Esophagus mucosa (tissue), 1 donor: ENCODE measurements at places on chromosomes 4 and X.

- ATAC-seq, result no peak
These were observed 631.1 kb upstream of the TENM3 start for GRCh38 chr4:181611946-181612600.

- peak; percentile 43 for ATAC-seq
These were observed 92.8 kb downstream of the AMELX start for GRCh38 chrX:11386001-11386523.

GRCh38 chr4:143701365-143701764 is 890 bp upstream of the FREM3 start:
- no peak for ATAC-seq

- ATAC-seq, result no peak
These were observed 216.0 kb upstream of the TAPT1 start for GRCh38 chr4:16442296-16442695.

DNA sequence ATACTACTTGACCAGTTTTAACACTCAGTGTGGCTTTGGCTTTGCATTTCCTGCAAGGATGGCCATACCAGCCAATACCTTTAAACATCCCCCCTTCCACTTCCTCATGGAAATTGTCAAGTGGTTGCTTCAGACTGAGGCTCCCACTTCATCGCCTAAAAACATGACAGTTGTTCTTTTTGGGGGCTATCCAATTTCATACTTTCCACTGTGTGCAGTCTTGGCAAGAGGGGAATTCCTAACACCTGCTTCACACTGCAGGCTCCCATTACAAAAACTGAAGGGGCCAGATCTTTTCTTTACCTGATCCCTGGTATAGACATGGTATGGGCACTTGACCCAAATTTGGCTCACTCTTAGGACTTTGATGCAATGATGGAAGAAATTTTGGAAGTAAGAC is 28.5 kb upstream of the TSR2 start:
- ATAC-seq, result no peak

DNA sequence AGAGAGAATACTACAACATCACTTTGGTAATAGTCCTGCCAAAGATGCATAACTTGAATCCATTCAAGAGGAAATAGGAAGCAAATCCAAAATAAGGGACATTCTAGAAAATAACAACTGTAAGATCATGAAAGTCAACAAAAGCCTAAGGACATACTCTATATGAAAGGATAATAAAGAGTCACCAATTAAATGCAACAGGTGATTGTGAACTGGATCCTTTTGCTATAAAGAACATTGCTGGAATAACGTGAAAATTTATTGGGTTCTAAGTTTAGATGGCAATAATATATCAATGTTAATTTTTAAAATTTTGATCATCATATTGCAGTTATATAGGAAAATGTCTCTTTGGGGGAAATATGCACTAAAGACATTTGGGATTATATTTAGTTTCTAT is 20.0 kb downstream of the BEX4 start:
- ATAC-seq, result no peak

DNA sequence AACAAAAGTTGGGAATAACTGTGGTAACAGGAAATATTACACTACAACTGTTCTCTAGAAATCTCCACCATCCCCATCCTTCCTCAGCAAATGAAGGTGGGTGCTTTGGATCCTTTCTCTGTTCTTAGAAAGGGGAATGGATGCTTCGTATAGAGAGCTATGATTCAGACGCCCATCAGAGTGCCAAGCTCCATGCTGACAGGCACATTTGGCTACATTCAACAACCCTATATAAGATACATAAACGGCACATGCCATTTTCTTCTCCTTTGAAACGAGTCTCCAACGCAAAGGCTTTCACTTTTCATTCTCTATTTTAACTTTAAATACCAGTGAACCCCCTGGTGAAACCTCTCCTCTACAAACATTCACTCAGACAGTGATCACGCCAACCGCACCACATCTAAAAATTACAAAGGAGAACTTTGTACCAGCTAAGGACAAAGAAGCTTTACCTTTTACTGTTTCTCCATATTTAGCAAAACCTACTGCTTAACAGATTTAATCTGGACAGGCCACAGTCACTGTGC is 172.5 kb downstream of the TSPAN5 start:
- ATAC-seq, result no peak

- ATAC-seq, result no peak
These were observed 402.8 kb upstream of the NWD2 start for GRCh38 chr4:36841583-36842326.

GRCh38 chrX:23503835-23504539 is 163.3 kb upstream of the PRDX4 start:
- peak; percentile 89 for ATAC-seq

DNA sequence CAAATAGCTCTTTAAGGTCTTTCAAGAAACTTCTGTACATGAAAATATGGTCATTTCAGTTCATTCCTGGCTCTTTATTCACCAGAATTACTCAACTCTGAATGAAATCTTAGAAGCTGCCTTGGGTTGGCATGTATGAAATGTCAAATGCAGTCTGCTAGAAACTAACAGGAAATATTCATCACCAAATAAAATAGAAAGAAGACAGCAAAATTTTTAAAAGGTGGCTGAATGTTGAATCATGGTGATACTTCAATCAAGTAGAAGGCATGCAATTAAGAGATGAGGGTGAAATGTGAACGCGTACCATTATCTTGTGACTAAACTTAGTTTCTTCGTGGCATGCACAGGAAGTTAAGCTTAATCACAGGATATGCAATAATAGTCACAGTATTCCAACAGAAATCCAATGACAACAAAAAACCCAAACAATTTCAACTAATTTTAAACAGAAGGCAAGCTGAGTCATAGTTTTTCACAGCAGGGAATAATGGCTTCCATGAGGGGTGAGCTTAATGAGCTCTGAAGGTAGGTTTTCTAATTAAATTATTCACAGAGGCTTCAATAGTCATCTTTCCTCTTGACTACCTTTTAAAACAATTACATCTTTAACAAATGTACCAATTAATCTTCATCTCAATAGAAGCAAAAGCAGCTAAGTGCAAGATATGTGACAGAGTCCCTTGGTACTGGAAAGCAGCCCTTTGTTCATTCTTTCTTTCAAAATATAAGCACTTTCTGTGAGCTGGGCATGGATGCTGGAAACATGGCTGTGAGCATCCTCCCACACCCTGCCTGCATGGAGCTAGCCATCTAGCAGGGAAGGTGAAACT is 44.5 kb downstream of the SCFD2 start:
- no peak for ATAC-seq

DNA sequence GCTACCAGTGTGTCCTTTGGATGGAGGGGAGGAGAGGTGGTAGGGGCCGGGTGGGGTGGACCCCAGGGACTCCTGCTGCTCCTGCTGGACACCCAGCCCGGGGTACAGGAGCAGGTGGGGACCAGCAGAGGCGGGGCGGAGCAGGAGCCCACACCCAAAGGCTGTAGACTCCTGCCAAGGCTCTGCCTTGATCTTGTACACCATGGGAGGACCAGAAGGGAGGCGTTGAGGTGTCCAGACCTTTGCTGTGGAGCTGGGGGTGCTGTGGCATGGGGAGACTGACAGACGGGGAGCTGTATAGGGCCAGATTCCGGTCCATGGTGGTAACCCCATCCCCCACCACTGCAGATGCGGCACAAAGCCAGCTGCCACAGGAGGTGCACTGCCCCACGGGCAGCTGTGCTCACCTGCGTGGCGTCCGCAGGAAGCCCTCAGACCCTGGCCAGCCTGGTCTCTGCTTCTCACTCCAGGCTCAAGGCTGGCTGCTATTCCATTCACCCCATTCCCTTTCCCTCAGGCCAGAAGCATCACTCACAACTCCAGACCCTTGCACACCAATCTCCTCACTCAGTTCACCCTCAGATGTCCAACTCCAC is 5.0 kb upstream of the SLC26A1 start:
- ATAC-seq, result no peak

- ATAC-seq, result no peak
These were observed 146.4 kb downstream of the FHIP1A start for GRCh38 chr4:151555151-151555945.

DNA sequence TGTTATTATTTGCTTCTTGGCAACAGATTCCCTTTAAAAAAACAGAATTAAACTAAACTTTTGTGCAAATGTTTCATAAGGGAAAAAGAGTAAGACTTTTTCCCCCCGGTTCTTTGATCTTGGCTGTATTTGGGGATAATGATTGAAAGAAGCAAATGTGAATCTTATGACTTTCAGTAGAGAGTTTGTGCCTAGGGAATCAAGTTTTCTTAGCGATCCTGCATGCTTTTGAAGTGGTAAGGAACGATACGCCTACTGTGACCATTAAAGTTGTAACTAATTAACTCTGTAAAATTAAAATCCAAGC is 9.0 kb downstream of the ATP10D start:
- ATAC-seq, result no peak

- ATAC-seq, result no peak
These were observed 19.8 kb downstream of the VCX3B start for GRCh38 chrX:8484360-8484949.

DNA sequence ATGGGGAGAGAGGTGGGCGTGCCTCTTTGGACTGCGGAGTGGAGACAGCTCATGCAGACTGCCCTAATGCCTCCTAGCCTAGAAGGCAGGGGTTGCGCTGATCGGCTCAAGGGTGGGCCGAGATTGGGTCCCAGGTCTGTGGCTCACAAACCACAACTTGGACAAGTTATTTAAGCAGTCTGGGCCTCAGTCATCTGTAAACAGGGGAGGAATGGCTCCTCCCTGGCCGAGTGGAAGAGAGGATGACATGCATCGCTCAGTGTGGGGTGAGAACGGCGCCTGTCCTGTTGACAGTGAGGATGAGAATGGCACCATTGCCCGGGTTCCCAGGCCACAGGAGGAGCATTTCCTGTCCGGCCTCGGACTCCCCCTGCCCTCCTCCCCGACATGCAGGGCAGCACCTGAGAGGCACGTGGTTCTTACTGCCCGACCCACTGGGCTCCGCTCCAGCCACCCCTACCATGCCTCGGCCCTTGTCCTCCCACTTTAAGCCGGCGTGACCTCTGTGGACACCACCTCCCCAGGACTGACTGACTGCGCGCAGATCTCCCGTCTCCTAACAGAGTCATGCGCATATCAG is 40.3 kb upstream of the GRPEL1 start:
- no peak for ATAC-seq

GRCh38 chr4:153570228-153570973 is 104.2 kb downstream of the TMEM131L start:
- ATAC-seq, result no peak
